ENCODE measurements at places on chromosomes 4 and X.

DNA sequence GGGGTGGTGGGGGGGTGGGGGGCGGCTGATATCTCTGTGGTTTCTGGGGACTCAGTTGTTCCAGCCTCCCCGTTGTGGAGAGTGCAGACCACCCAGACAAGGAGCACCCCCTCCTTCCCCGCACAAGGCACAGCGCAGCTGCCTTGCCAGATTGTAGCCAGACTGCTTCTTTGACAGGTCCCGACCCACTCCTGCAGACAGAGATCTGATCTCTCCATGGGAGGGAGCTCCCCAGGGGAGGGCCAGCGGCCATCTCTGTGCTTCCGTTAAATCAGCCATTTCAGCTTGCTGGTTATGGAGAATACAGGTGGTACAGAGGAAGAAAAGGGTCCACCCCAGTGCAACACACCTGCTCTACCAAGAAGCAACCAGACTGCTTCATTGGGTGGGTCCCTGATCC is 80.8 kb downstream of the FGF16 start:
- peak; percentile 56 for DNase-seq

DNA sequence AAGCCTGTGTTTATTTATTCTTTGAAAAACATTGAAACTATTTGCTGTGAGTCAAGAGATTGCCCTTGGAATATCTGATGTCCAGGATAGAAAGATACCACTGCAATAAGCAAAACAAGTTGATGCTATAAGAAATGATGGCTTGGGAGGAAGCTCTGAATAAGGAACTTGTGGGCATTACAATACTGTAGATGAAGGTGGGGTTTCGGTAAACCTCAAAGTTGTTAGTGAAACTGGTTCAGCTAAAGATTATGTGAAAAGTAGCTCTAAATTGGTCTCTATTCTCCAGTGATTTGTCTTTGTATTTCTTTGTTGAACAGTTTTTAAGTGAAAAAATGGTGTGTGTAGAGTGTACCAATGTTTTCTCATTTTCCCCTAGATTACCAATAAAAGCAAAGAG is 128.7 kb downstream of the AKAP4 start:
- DNase-seq, result no peak

DNA sequence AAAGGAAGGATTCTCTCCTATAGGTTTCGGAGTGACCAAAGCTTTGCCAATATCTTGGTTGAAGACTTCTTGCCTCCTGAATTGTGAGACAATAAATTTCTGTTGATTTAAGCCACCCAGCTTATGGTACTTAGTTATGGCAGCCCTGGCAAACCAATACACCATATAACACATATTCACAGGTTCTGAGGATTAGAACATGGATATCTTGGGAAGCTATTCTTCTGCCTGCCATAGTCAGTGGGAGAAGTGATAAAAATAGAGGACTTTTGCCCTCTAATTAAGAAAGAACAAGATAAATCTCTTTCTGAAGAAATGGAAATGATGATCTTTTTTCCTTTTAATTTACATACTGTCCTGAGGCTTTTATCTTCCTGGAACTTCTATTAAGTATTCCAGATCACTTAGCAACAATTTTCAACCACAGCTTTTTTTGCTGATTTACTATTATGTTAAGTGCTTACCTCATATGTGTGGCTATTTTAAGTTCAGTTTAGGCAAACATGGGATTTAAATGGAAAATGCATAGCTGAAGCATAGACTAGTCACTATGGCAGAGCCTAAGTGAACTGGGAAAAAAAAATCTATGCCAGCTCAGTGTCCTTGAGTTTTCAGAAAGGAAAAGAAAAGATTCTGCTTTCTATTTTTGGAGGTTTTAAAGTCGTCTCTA is 381.7 kb downstream of the STPG2 start:
- DNase-seq, result no peak

GRCh38 chr4:24274381-24274941 is 309.9 kb downstream of the DHX15 start:
- no peak for DNase-seq

- no peak for DNase-seq
These were observed 10.4 kb downstream of the ANOS1 start for GRCh38 chrX:8721536-8721935.

GRCh38 chrX:1099146-1099770 is 113.2 kb downstream of the CRLF2 start:
- no peak for DNase-seq

- no peak for DNase-seq
These were observed 279.0 kb upstream of the VCX3A start for GRCh38 chrX:6813836-6814370.

- no peak for DNase-seq
These were observed 63.0 kb upstream of the AR start for GRCh38 chrX:67480789-67481188.

Measured in SK-N-SH (cell line).